Frontal cortex (tissue), 4 donors: ENCODE measurements at places on chromosomes 16 and 17. TPM values are rescaled to one million over a fixed set of nuclear protein-coding genes. Genes with fewer than 3 reads are reported as not detected.

The KRTAP4-6 gene
- not detected for total RNA-seq

The ABCC6 gene
- total RNA-seq, result 0.41 TPM

The CACNB1 gene
- total RNA-seq, result 14.3 TPM

The PRR14 gene
- 7.3 TPM for total RNA-seq

The ACSM5 gene
- total RNA-seq, result under 0.01 TPM

The RAB11FIP4 gene
- total RNA-seq, result 48.1 TPM

The CDRT15L2 gene
- total RNA-seq, result not detected

The ITGB3 gene
- total RNA-seq, result 1.2 TPM

The CCL16 gene
- not detected for total RNA-seq

The AKAP10 gene
- total RNA-seq, result 39.1 TPM

The NPW gene
- total RNA-seq, result not detected

The GNG13 gene
- not detected for total RNA-seq

The HSPB9 gene
- total RNA-seq, result under 0.01 TPM

The TBX2 gene
- total RNA-seq, result 1.2 TPM

The KATNB1 gene
- 34.6 TPM for total RNA-seq

The STX1B gene
- 11.4 TPM for total RNA-seq

The ITGAL gene
- total RNA-seq, result 0.82 TPM

The KRT25 gene
- not detected for total RNA-seq

The SYCE1L gene
- total RNA-seq, result 1.2 TPM

The CACNG1 gene
- total RNA-seq, result under 0.01 TPM

The HOXB8 gene
- not detected for total RNA-seq

The SLC25A11 gene
- 59.1 TPM for total RNA-seq

The KCNH6 gene
- total RNA-seq, result not detected

The SEPTIN12 gene
- not detected for total RNA-seq

The KDM6B gene
- 15.1 TPM for total RNA-seq

The CLDN6 gene
- total RNA-seq, result 0.41 TPM

The LPO gene
- not detected for total RNA-seq

The XYLT1 gene
- 28.9 TPM for total RNA-seq

The GNGT2 gene
- not detected for total RNA-seq

The CD300E gene
- total RNA-seq, result under 0.01 TPM

The AANAT gene
- not detected for total RNA-seq

The WNT9B gene
- not detected for total RNA-seq

The GOT2 gene
- total RNA-seq, result 33.8 TPM

The KIF2B gene
- not detected for total RNA-seq

The DRC7 gene
- under 0.01 TPM for total RNA-seq

The SLC16A5 gene
- 1.2 TPM for total RNA-seq

The CCL1 gene
- total RNA-seq, result not detected

The PARD6A gene
- 9.4 TPM for total RNA-seq

The OR1A1 gene
- total RNA-seq, result not detected

The FNDC8 gene
- not detected for total RNA-seq

The CFAP97D1 gene
- total RNA-seq, result not detected

The C16orf92 gene
- not detected for total RNA-seq

The KRT24 gene
- total RNA-seq, result not detected

The OR3A3 gene
- not detected for total RNA-seq

The DLX3 gene
- not detected for total RNA-seq

The CASKIN2 gene
- 6.1 TPM for total RNA-seq

The SLC5A10 gene
- total RNA-seq, result not detected

The GPR179 gene
- total RNA-seq, result 1.2 TPM

The SLC6A4 gene
- total RNA-seq, result 1.2 TPM

The PHKG2 gene
- total RNA-seq, result 8.6 TPM

The COA3 gene
- total RNA-seq, result 98.6 TPM

The UNC45B gene
- under 0.01 TPM for total RNA-seq

The KRTAP9-8 gene
- total RNA-seq, result not detected

The WWOX gene
- total RNA-seq, result 17.1 TPM

The CDH1 gene
- 1.6 TPM for total RNA-seq
